ENCODE measurements at places on chromosomes 11 and 22.

GRCh38 chr22:45526281-45526680 lies 23.6 kb downstream of the FBLN1 start:
- DNase-seq: no peak

GRCh38 chr11:110850846-110851245 lies 138.6 kb upstream of the ARHGAP20 start:
- DNase-seq: no peak

DNA sequence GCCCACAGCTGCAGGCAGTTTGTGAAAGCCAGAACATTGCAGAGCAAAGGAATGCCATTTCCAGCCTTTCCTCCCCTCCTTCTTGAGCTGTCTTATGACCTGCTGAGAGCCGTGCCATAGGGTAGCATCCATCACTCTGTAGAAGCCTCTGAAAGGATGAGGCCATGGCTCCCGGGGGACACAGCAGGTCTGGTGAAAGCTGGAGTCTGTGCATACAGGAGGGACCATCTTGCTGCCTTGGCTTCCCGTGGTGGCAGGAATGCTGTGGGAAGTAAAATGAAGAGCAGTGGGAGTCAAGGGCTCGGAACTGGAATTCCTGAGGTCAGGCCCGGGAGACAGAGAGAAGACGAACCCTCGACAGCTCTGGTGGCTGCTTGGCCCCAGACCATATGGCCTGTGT lies 30.9 kb downstream of the ANO1 start:
- DNase-seq: no peak

- no peak for DNase-seq
Measured at GRCh38 chr22:34639911-34640310, 426.0 kb upstream of the ISX start.

DNA sequence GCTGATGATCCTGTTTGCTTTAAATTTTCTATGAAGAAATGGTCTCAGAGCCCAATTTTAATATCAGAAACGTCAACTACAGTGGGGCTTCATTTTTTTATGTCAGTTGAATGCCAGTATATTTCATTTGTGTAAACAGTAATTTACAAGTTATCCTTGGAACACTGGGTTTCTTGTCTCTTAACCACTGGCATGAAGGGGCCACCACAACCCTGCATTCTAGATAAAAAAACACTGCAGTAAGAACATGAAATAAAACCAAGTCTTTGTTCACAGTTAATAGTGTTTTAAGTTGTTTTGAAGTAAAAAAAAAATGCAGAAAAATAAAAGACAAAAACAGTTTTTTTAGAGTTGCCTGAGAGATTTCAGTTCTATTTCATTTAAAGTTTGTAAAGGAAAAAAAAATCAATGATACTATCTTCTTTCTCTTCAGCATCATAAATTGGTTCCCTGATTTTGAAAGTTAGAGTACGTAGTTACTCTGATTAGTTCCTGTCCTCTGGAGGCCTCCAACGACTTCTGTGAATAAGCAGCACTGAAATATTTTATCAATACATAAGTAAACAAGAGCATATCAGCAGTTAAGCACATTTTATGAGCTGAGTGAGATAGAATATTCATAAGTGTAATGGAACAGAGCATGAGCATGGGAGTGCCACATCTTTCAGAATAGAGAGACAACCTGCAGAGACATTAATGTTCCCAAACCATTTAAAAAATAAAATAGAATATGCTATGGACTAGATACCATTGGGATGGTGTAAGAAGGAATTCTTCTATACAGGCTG lies 7.8 kb upstream of the DDI1 start:
- no peak for DNase-seq

GRCh38 chr11:96342961-96343711 lies at the start of gene MAML2:
MAML2 (minus strand) TSS chr11:96343195; CDS start chr11:96341895, 1,300 bp downstream.
- DNase-seq: peak; percentile 90

DNA sequence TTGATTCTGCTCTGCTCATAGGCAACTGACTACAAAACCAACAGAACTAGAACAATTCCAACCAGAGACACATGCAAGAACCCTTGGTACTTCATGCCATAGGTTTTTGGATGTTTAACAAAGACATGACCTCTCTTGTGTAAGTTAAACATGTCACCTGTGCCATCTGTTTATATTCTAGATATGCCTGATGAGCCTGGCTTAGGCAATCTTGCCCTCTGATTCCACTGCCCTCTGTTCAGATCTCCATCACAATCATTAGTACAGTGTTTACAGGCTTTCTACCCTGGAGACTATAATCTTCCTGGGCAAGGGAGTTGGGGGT lies 40.8 kb downstream of the ABTB2 start:
- DNase-seq: no peak

DNA sequence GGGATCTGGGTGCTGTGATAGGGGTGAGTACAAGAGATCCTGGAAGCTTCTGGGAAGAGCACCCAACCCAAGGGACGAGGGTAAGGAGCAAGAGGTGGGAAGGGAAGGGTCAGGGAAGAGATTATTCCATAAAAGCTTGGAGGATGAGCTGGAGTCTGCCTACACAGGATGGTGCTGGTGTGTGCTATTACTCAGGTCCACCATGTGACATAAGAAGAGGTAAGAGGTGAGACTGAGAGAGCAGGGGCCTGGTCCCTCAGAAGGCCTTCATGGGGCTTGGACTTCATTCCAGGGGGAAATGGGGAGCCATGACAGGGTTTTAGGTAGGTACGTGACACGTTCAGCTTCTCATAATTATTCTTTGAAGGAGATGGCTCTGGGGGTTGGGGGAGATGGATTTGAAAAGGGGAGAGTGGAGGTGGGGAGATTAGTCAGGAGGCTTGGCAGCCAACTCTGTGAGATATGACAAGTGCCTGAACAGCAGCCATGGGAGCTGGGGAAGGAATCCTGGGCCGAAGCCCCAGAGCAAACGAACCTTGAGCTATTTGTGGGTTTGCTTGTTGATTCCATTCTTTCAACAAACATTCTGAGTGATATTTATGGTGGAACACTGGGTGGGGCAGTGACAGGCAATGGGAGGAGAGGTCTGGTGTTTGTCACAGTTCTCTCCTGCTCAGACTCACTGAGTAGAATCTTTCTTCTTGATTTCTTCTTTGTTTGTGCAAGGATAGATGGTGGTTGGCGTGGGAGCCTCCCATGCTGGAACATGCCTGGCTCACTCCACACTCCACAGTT lies 11.2 kb upstream of the NCAM1 start:
- no peak for DNase-seq

GRCh38 chr22:19497245-19497644 lies 17.5 kb downstream of the CDC45 start:
- no peak for DNase-seq

GRCh38 chr11:26014456-26015115 lies 317.3 kb upstream of the ANO3 start:
- DNase-seq: no peak

DNA sequence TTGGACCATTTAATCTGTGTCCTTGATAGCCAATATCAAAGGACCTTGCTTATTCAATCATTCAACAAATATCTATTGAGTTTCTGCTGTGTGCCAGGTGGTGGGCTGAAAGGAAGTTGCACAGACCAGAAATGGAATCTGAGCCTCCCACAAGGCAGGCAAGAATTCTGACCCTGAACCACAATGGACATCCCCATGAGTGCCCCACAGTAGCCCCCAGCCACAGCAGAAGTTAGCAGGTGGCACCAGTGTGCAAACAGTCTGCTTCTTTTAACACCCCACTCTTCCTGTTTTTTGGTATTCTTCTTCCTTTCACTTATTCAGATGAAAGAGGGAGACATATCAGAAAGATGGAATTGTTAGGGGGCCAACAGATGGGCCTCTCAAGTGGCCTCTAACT lies 12.2 kb upstream of the SERPING1 start:
- DNase-seq: no peak

DNA sequence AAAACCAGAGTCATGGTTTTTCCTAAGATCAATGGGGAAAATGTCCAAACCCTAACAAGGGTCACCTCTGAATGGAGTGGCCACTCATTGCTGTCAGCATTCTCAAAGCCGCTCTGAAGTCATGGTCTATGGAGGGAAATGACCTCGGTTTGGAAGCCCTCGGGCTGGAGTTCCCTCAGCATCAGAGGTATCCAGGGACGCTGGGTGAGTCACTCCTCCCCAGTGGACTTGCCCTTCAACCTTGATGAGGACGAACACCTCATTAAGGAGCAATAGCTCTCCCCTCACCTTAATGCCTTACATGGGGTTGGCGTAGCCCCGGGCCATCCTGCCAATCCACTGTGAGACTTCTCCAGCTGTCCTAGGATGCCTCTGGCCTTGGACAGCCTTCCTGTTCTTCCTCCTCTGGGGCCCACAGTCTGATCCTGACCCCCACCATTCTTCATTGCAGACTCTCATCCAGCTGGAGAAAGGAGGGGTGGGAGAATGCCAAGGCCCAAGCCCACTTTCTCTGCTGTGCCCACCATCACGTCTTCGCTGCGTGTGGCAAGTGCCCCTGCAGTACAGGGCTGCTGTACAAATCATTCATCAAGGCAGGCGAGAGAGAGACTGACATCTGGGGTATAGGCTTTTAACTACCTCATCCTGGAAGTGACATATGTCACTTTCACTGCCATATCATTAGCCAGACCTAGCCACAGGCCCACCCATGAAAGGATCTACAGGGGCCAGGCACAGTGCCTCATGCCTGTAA lies 25.4 kb upstream of the MYH9 start:
- DNase-seq: peak; percentile 58

GRCh38 chr22:50067244-50067643 lies 9.1 kb upstream of the TTLL8 start:
- no peak for DNase-seq

GRCh38 chr22:48395201-48395600 lies 1432.5 kb downstream of the BRD1 start:
- DNase-seq: no peak

DNA sequence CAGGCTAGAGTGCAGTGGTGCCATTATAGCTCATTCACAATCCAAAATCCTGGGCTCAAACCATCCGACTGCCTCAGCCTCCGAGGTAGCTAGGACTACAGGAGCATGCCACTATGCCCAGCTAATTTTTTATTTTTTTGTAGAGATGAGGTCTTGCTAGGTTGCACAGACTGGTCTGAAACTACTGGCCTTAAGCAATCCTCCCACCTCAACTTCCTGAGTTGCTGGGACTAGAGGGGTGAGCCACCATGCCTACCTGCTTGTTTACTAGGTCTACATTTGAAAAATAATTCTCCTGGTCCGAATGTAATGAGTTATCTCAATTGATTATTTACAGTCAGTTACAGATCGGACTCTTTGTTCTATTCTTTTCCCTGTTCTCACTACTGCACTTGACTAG lies 22.0 kb downstream of the TAF1D start:
- DNase-seq: no peak

DNA sequence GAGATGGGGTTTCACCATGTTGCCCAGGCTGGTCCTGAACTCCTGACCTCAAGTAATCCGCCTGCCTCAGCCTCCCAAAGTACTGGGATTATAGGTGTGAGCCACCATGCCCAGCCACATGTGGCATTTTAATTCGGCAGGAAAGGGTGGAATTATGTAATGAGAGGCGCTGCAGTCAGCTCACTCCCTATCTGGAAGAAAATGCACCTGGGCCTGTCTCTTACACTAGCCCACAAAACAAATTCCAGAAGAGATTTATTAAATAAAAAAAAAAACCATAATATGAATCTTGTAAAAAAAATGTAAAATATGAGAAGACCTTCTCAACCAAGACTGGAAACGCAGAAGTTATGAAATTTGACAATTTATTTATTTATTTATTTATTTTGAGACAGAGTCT lies 8.2 kb upstream of the KAT5 start:
- DNase-seq: no peak

GRCh38 chr22:23394525-23395326 lies 185.4 kb downstream of the IGLL1 start:
- peak; percentile 42 for DNase-seq

- no peak for DNase-seq
Measured at GRCh38 chr11:103735497-103736032, 300.9 kb upstream of the DDI1 start.

DNA sequence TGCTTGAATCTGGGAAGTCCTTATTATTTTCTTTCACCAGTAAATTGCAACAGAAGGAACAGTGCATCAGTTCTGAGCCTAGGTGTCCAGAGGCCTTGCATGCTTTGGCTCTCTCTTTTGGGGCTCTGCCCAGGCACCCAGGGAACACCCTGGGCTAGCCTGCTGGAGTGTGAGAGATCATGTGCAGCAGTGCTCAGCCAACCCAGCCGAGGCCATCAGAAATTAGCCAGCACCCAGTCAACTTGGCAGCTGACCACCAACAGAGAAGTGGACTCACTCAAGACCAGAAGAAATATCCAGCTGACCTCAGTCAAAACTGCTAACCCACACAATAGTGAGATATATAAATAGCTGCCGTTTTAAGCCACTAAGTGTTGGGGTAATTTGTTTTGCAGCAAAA lies 11.2 kb upstream of the P4HA3 start:
- no peak for DNase-seq

- DNase-seq: no peak
Measured at GRCh38 chr11:75554258-75555022, 7.6 kb upstream of the SERPINH1 start.

DNA sequence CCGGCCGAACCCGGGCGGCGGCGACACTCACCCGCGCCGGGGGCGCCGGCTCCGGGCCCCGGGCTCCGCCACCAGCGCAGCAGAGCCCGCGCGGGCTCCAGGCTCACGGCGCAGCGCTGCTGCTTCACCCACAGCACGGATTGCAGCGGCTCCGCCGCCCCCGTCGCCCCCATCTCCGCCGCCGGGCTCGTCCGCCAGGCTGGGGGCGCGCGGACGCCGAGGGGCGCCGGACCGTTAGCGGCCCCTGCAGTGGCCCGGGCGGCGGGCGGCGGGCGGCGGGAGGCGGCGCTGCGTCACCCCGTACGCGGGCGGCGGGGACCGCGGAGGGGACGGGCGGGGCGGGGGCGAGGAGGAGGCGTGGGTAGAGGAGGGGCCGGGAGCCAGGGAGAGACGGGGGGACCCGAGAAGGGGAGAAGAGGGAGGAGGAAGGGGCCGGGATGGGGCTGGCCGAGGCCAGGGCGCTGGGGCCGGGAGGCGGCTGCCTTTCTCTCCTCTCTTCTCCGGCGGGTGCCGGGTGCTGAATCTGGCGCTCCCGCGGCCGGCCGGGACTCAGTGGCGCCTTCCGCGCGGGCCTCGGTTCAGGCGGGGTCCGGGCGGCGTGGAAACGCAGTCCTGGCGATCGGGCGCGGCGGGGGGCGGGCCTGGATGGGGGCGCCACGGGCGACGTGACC lies at the start of gene CERK:
Gene CERK (minus strand): TSS at position 277 of the 671 bp plus-strand sequence. CDS start 104 bp downstream, at position 173.
- DNase-seq: no peak

DNA sequence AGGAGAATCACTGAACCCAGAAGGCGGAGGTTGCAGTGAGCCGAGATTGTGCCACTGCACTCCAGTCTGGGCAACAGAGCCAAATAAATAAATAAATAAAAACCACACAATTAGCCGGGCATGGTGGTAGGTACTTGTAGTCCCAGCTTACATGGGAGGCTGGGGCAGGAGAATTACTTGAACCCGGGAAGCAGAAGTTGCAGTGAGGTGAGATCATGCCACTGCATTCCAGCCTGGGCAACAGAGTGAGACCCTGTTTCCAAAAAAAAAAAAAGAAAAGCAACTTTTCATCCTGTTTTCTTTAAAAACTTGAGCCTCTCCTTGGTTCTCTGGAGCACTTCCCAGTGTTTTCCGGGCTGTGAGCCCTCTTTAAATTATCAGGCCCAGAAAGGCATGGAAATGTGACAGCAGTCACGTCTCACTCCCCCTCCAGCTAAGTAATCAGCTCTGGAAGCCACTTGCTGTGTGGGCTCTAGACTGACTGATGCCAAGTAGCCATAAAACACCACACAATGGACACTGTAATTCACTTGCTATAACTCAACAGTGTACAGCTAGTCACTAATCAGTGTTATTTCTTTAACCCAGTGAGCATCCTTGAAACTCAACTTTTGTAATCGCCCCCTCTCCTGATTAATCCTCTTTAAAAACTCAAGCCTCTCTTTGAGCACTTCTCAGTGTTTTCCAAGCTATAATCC lies 13.0 kb upstream of the MCHR1 start:
- DNase-seq: no peak

- DNase-seq: no peak
Measured at GRCh38 chr11:75350743-75351540, 519 bp downstream of the ARRB1 start.
